IPS DF 6.9 (cell line): ENCODE measurements at places on chromosomes 2 and 18.

DNA sequence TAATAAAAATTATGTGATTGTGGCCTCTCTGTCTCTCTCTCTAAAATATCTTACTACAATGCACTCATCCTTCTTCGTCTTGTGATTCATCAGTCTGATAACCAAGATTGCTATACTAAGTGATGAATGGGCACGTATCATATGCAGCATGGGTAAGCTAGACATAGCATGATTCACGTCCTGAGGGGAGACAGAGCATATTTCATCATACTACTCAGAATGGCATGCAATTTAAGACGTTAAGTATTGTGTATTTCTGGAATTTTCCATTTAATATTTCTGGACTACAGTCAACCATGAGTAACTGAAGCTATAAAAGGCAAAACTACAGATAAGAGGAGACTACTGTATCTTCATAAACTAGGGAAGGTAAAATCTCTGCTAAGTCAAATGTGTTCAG, 97.0 kb upstream of the CD226 start:
- no peaks in the 10 kb centered on the region for H3K27me3 ChIP-seq
- H3K4me3 ChIP-seq = no peak overlapping the region
- H3K36me3 ChIP-seq = no peaks in the 10 kb centered on the region
- H3K4me1 ChIP-seq = no peaks in the 10 kb centered on the region

GRCh38 chr2:239225871-239226561, 174.8 kb downstream of the HDAC4 start:
- H3K27me3 ChIP-seq = no peaks in the 10 kb centered on the region
- no peak overlapping the region for H3K4me3 ChIP-seq
- no peak for DNase-seq
- H3K27ac ChIP-seq = no peak overlapping the region
- H3K4me1 ChIP-seq = peaks cover 7% of the 10 kb centered on the region; the same call in 1 of the 2 replicates
- H3K36me3 ChIP-seq = no peaks in the 10 kb centered on the region

GRCh38 chr2:17083902-17084301, 418.3 kb upstream of the CYRIA start:
- no peak overlapping the region for H3K27ac ChIP-seq
- no peaks in the 10 kb centered on the region for H3K4me1 ChIP-seq
- DNase-seq = no peak
- H3K4me3 ChIP-seq = no peak overlapping the region

GRCh38 chr2:202944816-202945215, 32.7 kb downstream of the CARF start:
- no peaks in the 10 kb centered on the region for H3K36me3 ChIP-seq
- H3K27me3 ChIP-seq = no peaks in the 10 kb centered on the region
- H3K4me3 ChIP-seq = no peak overlapping the region
- no peaks in the 10 kb centered on the region for H3K4me1 ChIP-seq
- H3K27ac ChIP-seq = no peak overlapping the region

- H3K27ac ChIP-seq = no peak overlapping the region
- H3K36me3 ChIP-seq = no peaks in the 10 kb centered on the region; the same call in 1 of the 2 replicates
- H3K27me3 ChIP-seq = no peaks in the 10 kb centered on the region
- peaks cover 7% of the 10 kb centered on the region for H3K4me1 ChIP-seq
- no peak overlapping the region for H3K4me3 ChIP-seq
Measured at GRCh38 chr2:160363961-160364360, 129.6 kb downstream of the RBMS1 start.

DNA sequence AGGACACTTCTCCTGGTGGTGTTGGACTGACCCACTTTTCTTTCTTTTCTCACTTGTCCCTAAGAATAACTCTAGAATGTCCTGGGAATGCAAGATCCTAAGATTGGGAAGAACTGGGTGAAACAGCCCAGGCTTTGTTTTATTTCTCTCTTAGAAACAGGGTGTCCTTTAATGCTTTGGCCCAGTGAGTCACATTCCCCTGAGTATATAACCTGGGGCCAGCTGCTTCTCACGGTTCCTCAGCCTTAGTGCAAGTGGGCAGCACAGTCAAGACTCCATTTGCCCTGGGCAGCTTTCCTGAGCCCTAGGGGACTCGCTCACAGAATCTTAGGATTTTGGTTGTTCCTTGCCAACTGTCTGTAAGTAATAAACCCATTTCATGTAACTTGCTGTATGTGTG, 355.0 kb downstream of the DSC3 start:
- no peaks in the 10 kb centered on the region for H3K36me3 ChIP-seq
- no peaks in the 10 kb centered on the region for H3K27me3 ChIP-seq
- no peak overlapping the region for H3K4me3 ChIP-seq
- no peaks in the 10 kb centered on the region for H3K4me1 ChIP-seq

DNA sequence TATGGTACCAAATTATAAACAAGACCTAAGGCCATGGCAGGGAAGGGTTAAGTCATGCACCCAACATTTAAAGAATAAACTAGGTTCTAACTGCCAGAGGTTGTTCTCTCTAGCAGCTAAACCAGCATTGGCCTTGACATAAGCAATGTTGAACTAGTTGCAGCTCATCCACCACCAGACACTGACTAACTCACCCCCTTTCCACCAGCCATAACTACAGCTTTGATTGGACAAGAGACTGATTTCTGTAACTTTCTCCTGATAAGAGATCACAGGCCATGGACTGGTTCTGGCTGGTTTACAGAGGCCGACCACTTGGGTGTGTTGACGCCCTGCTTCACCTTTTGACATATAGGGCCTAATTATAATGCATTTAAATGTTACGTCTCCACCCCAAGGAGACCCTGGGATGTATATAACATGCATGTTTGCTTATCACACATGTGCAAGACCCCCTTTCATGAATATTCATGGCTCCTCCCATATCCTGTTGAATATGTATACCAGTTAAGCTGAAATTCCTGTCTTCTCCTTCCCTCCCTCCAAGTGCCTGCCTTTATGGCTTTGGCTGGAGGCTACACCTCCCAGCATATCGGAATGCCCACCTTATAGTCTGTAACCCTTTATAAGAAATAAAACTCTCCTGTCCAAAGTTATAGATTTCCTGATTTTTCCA, 75.9 kb downstream of the MRPS9 start:
- no peak overlapping the region for H3K4me3 ChIP-seq
- no peak for DNase-seq
- H3K27ac ChIP-seq = no peak overlapping the region
- no peaks in the 10 kb centered on the region for H3K36me3 ChIP-seq
- H3K27me3 ChIP-seq = no peaks in the 10 kb centered on the region
- H3K4me1 ChIP-seq = no peaks in the 10 kb centered on the region; the same call in 1 of the 2 replicates

DNA sequence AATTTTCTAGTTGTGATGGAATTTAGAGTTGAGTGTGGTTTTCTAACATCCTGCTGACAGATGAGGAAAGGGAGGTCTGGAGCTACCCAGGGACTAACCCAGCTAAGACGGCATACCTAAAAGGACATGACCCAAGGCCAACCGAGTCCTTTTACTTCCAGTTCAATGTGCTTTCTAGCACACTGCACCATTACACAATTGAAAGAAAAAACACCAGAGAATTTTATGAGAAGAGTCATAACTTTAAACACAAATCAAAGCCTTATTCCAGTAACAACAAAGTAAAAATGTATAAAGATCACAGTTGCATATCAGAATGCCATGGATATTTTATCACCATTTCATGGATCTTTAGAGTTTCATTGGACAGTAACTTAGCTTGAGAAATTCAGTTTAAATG, 480.3 kb downstream of the MEIS1 start:
- no peak for DNase-seq
- no peak overlapping the region for H3K4me3 ChIP-seq
- H3K27ac ChIP-seq = no peak overlapping the region
- no peaks in the 10 kb centered on the region for H3K4me1 ChIP-seq

GRCh38 chr2:2571301-2572150, 240.5 kb upstream of the MYT1L start:
- 0 out of 2 replicates have a peak, but pooled peaks cover 3% of the 10 kb centered on the region for H3K36me3 ChIP-seq
- H3K4me3 ChIP-seq = no peak overlapping the region
- DNase-seq = no peak

- no peaks in the 10 kb centered on the region for H3K4me1 ChIP-seq
- no peaks in the 10 kb centered on the region for H3K27me3 ChIP-seq
- H3K4me3 ChIP-seq = no peak overlapping the region
- no peaks in the 10 kb centered on the region for H3K36me3 ChIP-seq
- H3K27ac ChIP-seq = no peak overlapping the region
Measured at GRCh38 chr18:43507842-43508481, 230.7 kb upstream of the SYT4 start.

- DNase-seq = no peak
- H3K27ac ChIP-seq = no peak overlapping the region
- H3K4me3 ChIP-seq = no peak overlapping the region
- no peaks in the 10 kb centered on the region for H3K4me1 ChIP-seq
Measured at GRCh38 chr2:192655916-192656315, 461.2 kb upstream of the TMEFF2 start.

DNA sequence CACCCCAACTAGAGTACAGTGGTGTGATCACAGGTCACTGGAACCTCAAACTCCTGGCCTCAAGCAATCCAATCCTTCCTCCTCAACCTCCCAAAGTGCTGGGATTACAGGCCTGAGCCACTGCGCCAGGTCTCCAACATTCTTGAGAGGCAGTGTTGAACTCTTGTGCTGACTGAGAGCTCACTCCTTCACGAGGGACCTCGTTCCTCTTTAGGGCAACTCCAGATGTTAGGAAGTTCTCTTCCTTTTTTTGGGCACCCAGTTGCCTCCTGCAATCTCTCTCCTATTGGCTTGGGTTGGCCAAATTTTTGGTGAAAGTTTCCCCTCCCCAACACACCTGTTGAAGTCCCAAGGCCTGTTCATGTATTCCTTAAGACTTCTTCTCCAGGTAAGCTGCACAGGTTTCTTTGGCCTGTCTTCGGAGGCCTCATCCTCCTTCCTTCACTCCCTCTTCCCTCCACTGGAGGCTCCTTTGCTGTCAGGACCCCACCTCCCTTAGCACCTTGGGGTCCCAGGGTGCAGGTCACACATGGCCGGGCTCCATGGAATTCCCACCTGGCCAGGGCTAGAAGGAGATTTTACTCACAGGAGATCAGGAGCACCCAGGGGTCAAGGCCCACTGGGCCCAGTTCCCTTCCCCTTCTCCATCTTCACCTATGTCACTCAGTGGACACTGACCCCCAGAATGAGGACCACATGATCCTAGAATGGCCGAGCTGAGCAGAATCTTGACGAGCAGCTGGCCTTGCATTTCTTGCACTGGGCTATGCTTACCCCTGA, 94.6 kb upstream of the SMAD2 start:
- no peaks in the 10 kb centered on the region for H3K36me3 ChIP-seq
- H3K27ac ChIP-seq = no peak overlapping the region
- no peak overlapping the region for H3K4me3 ChIP-seq
- peaks cover 1% of the 10 kb centered on the region for H3K4me1 ChIP-seq

GRCh38 chr2:109558076-109558882, 55.5 kb downstream of the SEPTIN10 start:
- no peaks in the 10 kb centered on the region for H3K27me3 ChIP-seq
- DNase-seq = no peak
- H3K36me3 ChIP-seq = no peaks in the 10 kb centered on the region

DNA sequence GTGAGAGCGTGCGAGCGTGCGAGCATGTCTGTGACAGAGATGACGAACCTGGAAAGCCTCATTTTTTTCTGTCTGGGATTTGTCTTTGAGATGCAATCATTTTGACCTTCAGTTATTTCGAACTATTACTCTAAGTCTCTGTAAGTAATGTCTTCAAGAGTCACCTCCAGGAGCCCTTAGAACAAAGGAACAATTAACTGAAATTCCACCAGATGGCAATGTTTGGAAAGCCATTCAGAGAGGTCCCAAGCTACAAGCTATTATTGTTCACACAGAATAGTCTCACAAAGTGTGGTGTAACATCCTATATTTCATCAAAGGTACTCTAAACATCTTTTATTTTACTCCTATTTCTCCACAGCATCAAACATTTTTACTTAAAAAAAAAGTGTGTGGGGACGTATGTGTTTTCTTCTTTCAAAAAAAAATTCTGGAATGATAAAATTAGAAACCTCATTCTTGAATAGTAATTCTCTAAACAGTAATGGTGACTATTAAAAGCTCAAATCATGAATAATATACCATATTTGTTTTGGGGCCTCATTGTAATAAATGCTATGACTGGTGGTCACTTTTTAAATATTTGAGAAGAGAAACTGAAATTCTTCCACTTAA, 35.1 kb upstream of the MAPRE2 start:
- no peaks in the 10 kb centered on the region for H3K36me3 ChIP-seq
- H3K27ac ChIP-seq = no peak overlapping the region
- no peaks in the 10 kb centered on the region for H3K4me1 ChIP-seq
- no peak overlapping the region for H3K4me3 ChIP-seq
- no peaks in the 10 kb centered on the region for H3K27me3 ChIP-seq

DNA sequence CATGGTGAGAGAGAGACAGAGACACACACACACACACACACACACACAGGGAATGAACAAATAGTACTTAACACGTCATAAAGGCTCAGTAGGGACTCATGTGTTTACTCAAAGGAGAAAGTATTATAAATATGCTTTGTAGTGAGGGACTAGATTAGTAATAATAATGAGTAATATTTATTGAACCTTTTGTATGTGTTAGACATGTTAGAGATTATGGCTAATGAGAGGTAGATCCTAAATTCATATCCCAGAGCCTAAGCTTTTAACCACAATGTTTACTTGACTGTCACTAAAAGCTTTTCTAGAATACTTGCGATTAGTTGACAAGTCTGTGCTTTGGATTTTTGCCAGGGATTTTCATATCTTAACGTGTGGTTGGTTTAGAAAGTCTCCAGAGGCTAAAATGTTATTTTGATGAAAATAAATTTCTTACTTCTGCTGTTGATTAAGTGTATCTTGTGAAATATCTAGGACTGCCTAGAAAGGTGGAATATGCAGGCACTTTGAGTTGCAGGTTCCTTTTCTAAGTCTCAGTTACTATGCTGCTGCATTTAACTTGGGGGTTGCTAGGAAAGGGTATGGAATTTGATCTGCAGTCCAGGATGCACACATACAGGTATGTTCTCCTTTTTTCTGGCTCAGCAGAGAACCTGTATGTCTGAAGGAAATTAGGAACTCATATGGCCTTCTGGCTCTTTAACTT, 64.5 kb downstream of the UBR3 start:
- no peaks in the 10 kb centered on the region for H3K36me3 ChIP-seq
- no peak overlapping the region for H3K27ac ChIP-seq
- H3K4me3 ChIP-seq = no peak overlapping the region

DNA sequence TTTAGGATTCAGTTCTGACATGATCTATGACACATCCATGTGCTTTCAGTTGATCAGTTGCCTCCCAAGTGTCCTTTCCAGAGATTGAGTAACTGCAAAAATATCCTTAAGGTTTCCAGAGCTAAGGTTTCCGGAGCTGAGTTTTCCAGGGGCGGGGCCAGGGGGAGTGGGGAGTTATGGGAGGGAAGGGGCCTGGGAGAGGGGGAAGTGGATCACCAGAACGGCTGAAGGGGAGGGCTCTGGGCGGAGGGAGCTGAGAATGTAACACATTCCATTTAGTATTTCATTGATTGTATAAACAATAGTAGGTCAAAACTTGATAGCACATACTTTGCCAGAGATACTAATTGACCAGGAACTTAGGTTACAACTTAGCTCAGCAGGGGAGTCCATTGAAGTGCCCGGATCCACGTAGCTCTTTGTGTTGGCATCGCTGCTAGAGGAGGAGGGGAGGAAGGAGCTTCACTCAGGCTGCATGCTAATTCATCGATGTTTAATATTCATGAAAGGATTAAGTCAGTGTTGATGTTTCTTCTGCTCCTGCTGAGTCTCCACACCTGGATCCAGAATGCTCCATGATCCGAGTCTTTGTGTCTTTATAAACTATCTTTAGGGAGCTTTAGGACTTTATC, 289.8 kb downstream of the ALPK2 start:
- peak overlapping the region; percentile 26; the same call in 1 of the 2 replicates for H3K4me3 ChIP-seq
- no peaks in the 10 kb centered on the region for H3K27me3 ChIP-seq
- H3K4me1 ChIP-seq = peaks cover 11% of the 10 kb centered on the region
- no peak overlapping the region for H3K27ac ChIP-seq

- H3K27ac ChIP-seq = no peak overlapping the region
- no peaks in the 10 kb centered on the region for H3K4me1 ChIP-seq
- DNase-seq = no peak
- H3K4me3 ChIP-seq = no peak overlapping the region
Measured at GRCh38 chr2:169039702-169040101, 8.6 kb upstream of the ABCB11 start.
